Kasumi-1 (cell line): ENCODE measurements at places on chromosomes 3 and 15.
A peak's percentile ranks its signal among the peaks of the same experiment; 100 is the strongest.

DNA sequence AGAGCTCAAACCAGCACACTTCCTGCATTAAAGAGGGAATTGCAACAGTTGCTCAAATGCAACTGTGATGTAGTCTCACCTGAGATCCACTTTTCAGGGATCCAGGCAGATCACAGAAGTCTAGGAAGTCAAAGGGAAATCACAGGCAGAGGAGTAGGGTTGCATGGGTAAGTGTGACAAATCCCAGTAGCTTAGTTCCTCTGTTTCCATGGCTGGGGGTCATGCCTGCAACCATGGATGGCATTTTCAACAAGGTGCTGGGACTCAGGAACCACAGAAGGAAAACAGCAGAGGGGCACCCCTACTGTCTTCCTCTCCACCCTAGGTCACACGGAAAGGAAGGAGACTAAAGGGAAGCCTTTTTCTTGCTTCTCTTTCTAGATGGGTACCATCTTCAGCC, 36.5 kb upstream of the ARNT2 start:
- DNase-seq: no peak

DNA sequence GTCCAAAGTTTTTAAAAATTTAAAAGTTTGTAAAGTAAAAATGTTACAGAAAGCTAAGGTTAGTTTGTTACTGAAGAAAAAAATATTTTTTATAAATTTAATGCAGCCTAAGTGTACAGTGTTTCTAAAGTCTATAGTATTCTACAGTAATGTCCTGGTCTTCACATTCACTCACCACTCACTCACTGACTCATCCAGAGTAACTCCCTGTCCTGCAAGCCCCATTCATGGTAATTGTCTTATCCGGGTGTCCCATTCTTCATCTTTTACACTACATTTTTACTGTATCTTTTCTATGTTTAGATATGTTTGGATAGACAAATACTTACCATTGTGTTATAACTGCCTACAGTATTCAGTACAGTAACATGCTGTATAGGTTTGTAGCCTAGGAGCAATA, 36.7 kb upstream of the ATP10A start:
- DNase-seq: no peak

DNA sequence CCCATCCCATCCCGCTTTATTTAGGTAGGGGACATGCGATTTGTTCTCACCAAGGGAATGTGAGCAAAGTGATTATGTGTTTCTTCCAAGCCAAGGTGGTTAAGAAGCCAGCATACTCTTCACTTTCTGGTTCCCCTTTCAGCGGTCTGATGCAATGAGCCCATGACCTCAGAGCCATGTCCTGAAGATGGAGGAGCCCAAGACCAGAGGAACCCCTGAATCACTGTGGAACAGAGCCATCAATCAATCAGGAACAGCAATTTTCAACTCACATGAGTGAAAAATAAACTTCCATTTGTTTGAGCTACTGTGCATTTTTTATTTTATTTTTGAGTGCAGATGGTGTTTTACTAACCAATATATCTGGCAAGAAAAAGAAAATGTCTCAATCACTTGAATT, 10.8 kb downstream of the THRB start:
- DNase-seq: no peak

DNA sequence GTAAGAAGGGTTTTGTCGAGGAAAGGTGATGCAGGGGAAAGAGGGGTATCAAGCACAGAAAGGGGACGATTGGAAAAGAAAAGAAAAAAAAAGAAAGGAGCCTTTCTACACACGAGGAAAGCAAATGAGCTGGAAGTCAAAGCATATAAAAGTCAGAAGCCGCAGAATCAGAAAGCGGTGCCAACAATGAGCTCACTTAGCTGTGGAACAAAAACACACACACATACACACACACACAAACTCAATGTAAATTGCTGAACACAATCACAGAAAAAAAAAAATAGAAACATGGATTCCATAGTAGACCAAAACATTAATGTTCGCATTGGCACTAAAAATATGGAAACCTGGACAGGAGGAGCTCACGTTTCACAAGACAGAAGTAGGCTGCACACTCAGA, 63.4 kb upstream of the FEZF2 start:
- no peak for DNase-seq

GRCh38 chr15:95975212-95975611, 355.3 kb upstream of the NR2F2 start:
- DNase-seq: no peak

- DNase-seq: peak; percentile 68
Observed at GRCh38 chr3:120559242-120560061, 36.7 kb upstream of the NDUFB4 start.

DNA sequence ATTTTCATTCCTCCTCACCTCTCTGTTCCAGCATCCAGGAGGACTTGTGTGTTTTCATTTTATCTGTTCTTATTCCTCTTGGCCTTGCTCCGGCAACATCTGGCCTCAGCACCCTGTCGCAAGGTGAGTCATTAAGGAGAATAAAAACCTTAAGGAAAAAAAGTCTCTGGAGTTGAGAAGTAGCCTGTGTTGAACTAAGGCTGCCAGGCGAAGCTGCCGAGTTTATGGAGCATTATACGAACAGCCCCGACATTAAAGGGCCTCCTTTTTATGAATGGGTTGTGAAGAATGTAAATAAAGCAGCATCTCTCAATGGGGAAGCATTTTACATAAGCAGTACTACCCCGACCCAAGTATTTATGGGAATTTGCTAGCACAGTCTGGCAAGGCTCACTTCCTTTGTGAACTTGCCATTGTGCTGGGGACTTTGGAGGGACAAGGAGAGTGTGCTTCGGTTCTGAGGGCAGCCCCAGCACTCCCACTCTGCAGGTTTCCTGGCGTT, 4.7 kb downstream of the BAHD1 start:
- DNase-seq: no peak

GRCh38 chr15:62928242-62928999, 114.1 kb upstream of the TPM1 start:
- no peak for DNase-seq

GRCh38 chr15:69730281-69731080, 277.9 kb downstream of the RPLP1 start:
- no peak for DNase-seq

GRCh38 chr15:36914960-36915808, 185.2 kb downstream of the MEIS2 start:
- DNase-seq: no peak

GRCh38 chr3:11099306-11099705, 55.0 kb upstream of the HRH1 start:
- DNase-seq: no peak

- peak; percentile 74 for DNase-seq
Observed at GRCh38 chr15:98085003-98085639, 124.6 kb downstream of the ARRDC4 start.

- no peak for DNase-seq
Observed at GRCh38 chr3:9898467-9899241, 4.0 kb upstream of the IL17RE start.

DNA sequence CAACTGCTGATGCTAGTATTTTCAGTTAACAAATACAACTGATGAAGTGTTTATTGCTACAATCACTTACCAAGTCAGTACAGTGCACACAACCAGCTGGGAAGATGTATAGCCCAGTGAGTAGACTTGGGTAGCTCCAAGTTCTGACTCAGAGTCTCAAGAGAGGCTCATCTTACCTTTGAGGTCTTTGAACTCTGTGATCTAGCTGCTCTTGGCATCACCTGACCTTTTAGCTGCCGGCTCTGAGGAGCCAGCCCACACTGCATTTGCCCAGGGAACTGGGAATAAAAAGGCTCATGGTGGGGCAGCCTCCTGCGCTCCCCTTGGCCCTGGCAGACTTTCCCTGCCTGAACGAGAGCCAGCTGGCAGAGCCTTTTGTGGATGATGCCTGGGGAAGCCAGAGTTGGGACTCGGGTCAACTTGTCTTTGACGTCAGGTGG, 82.6 kb downstream of the CEMIP start:
- DNase-seq: no peak

- no peak for DNase-seq
Observed at GRCh38 chr15:98017150-98017964, 56.9 kb downstream of the ARRDC4 start.

DNA sequence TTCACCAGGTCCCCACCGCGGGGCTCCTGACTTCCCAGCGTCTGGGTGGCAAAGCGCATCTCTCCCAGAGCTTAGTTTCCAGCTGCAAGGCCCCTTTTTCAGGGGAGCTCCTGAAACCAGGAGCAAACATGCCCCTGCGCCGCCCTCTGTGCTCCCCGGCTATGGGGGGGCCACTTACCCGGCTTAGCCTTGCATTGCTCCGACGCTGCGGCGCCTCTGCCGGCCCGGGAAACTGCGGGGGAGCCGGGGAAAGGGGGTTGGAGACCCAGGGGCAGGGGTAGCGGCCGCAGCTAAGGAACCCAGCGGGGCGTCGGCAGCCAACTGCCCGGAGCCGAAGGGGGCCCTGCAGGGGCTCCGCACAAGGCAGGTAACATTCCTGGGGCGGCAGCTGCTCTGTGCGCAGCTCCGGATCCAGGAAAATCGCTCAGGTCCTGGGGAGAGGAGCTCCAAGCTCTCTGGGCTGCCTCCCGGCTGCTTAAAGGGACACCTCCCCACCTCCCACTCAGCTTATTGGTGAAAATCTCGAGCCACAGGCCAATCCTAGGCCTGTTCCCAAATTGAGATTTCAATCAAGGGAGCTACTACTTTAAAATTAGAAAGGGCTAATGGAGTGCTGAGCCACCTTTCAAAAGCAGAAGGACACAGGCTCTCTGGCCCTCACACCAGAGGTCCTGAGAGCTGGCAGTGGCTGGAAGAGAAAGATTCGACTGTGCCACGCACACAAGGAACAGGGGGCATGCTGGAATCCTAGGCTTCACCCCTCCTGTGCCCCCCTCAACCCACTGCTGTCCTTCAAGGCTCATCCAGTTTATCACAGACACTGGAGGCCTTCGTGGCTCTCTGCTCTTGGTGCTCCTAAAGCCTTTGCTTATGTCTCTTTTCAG, 42.7 kb upstream of the PRICKLE2 start:
- no peak for DNase-seq

- DNase-seq: no peak
Observed at GRCh38 chr3:88152841-88153240, 3.1 kb downstream of the C3orf38 start.

DNA sequence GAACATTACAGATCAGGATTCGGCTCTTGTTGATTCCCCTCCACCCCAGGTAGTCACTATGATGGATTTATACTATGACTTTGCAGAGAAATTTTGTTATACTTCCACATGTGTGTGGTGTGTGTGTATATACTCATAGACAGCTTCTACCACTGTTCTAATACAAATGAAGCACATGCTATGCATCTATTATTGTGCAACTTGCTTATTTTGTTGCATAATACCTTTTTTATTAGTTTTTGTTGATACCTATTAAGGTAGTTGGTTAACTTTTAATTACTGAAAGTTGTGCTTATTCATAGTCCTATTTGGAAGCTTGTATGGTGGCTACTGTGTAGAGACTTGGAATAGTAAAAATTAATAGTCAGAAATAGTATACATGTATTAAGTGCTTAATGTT, 140.6 kb downstream of the CACNA2D3 start:
- DNase-seq: no peak

- DNase-seq: no peak
Observed at GRCh38 chr3:83877910-83878309, 1080.9 kb upstream of the CADM2 start.

DNA sequence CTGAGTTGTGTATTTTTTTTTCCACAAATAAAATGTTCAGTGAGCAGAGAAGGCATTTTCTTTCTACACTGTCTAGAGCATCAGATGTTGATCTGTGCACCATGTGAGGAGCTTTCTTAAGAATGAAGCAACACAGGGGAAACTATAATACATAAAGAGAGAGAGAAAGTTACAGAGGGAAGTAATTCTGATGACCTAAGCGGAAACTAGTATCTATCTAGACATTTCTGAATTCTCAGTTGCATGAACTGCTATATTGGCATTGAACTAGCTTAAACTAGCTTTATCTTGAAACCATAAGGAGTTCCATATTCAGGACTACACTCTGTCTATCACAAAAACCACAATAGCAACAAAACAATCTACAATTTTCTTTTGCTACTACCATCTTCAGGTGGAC, 822.4 kb downstream of the VGLL3 start:
- no peak for DNase-seq

DNA sequence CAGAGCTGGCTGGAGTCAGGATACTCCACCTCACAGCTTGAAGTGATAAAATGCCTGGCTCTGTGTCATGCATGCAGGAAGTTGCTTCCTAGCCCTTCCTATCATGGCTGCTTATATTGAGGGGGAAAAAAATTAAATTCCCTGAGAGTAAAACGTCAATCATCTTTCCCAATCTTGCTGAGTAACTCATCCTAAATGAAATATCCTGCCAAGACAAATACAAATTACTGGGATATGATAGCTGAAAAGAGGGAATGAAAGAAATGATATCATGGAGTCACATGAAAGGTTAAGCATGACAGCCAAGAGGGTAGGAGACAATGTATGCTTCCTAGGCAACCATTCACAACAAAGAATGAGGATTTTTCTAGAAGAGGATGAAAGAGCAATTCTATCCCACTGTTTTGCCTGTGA, 110.6 kb downstream of the ABI3BP start:
- DNase-seq: no peak

DNA sequence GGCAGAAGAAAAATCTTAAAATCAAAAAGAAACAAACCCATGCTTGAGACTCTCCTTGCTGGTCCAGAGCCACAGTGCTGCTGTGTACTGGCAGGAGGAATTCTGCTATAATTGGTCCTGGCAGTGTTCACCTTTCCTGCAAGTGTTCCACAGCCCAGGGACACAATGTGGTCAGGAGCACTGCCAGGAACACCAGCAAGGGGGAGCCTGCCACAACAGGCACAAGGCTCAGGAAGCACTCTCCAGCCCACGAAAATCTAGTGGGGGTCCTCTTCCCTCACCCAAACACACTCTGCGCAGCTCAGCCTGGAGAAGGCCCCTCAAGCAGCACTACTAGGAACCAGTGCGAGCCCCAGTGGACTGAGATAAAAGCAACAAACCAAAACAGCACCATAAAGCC, 92.9 kb downstream of the UBE3A start:
- no peak for DNase-seq

DNA sequence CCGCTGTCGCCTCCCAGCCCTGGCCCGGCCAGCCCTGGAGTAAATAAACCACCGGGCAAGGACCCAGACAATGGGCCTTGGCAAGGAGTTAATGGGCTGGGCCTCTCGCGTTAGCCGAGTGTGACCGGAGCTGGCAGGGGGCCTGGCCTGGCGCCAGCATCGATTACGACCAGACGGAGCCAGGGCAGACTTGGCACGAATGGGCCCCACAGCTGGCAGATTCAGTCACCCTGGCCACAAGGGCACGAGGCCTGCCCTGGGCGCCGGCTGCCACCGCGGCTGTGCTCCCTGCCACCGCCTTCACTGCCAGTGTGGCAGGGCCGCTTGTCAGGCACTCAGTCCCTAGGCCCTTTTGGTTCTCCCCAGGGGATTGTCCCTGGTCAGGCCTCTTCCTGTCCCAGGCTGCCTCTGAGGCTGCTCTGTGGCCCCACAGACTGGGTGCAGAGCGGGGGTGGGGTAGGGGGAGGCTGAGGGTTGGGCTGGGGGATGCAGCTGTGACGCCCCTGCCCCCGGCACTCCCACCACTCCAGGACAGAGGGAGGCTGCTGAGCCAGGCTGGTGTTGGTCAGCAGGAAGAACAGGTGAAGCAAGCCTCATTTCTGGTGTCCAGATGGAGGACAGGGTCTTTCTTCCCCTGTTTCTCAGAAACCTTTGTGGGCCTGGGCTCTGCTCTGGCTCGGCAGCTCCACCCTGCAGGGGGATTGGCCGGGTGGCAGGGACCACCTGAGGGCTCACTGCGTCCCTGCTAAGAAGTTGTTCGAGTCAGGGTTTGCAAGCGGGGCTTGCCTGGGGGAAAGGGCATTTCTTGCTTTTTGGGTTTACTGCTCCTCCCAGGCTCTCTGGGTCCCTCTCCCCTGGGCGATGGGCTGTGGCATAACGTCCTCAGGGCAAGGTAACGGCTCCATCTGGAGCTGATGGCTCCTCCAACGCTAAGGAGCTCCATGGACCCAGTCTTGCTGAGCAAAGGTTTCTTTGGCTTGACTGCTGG, 30.5 kb upstream of the SRP14 start:
- no peak for DNase-seq
